Right kidney (tissue), 9 donors: ENCODE measurements at places on chromosomes 2 and 18.

GRCh38 chr2:231687133-231687852 is 21.0 kb upstream of the PTMA start:
- peak; percentile 66 for DNase-seq

GRCh38 chr2:42659609-42660008 is 91.2 kb downstream of the MTA3 start:
- no peak for DNase-seq

DNA sequence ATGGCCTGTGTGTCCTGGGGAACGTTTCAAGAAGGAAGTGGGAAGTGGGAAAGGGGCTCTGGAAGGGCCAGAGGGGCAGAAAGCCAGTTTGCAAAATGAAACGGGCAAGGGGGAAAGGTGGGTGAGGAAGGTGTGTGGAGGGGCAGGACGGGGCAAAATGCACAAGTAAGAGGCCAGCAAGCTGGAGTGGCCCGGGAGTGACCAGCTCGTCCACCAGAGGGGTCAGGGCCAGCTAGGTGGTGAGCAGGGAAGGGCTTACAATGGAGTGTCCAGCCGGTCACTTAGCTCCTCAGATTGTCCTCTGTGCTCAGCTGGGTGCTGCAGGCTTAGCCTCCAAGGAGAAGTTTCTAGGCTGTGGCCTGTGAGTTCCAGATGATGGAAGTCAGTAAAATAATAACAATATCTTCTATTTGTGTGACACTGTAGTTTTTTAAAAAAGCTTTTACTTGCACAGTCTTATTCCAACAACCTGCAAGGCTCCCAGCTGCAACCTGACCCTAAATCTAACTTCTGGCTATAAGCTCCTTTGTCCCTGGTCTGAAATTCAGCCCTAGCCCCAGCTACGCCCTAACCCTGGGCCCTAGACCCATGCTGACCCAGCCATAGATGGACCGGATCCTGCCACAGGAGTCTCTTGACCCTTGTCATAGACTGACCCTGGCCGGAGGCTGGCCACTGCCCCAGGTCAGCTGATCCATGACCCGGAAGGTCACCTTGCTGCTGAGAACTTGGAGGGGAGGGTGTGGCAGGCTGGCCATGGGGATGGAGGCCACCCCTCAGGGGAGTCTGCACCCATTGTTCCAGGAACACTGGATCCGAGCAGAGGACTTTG is 29.2 kb downstream of the MYO7B start:
- no peak for DNase-seq

DNA sequence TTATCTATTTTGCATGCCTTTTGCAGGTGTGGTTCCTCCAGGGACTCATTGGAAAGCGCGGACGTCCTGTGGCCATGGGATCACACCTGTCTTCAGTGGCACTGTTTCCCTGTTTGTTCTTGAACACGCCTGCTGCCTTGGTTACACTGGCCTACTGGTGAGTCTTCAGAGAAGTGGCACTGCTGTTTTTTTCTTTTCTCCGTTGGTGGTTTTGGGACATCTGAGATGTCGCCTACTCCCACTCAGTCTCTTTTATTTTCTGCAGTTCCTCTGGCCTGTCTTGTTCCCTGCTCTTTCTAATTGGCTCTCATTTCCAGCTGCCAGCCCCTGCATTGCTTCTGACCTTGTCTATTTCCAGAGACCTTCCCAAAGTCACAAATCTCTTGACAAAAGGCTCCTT is 35.7 kb upstream of the POU3F3 start:
- DNase-seq: no peak

- DNase-seq: no peak
Observed at GRCh38 chr2:134745023-134745422, 26.2 kb upstream of the TMEM163 start.

GRCh38 chr18:10289251-10289650 is 165.2 kb upstream of the APCDD1 start:
- no peak for DNase-seq

DNA sequence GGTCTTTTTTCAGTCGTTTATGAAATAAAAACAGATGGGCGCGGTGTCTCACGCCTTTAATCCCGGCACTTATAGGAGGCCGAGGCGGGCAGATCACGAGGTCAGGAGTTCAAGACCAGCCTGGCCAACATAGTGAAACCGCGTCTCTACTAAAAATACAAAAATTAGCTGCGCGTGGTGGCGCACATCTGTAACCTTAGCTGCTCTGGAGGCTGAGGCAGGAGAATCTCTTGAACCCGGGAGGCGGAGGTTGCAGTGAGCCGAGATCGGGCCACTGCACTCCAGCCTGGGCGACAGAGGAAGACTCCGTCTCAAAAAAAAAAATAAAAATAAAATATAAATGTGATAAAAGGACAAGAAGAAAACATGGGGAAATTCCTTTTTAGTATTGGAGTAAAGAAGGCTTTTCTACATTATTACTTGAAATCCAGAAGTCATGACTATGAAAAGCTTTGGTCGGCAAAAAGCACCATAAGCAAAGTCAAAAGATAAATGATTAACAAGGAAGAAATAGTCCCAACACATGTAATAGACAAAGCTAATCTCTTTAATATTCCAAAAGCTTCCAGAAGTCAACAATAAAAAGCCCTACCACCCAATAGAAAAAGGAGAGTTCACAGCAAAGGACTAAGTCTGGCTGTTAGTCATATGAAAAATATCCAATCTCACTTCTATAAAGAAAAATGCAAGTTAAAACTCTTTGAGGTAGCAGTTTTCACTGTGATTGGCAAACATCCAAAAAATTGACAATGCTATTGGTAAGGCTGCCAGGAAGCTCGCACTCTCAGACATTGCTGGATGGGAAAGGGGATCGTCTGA is 1.4 kb upstream of the FAM168B start:
- no peak for DNase-seq
